ENCODE measurements at places on chromosomes 4 and X.

DNA sequence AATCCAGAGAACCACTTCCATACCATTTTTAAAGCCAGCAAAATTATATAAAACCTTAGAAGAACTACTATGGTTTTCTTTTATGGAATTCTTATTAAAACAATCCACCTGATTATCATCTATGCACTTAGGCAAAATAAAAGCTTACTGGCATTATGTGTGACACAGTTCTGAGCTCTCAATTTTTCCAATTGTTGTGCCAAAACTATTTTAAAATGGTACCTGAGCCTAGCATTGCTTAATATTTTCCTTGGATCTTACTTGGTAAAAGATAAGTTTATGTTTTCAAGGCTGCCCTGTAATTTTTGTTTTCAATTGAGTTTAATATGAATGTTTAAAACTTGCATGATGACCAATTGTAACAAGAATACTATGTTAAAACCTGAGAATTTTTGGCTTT, 201.3 kb downstream of the MAD2L1 start:
- no peak for DNase-seq

- no peak for DNase-seq
Measured at GRCh38 chr4:3237266-3237665, 11.7 kb upstream of the MSANTD1 start.

GRCh38 chr4:17166954-17167353, 268.5 kb upstream of the LDB2 start:
- DNase-seq: no peak

DNA sequence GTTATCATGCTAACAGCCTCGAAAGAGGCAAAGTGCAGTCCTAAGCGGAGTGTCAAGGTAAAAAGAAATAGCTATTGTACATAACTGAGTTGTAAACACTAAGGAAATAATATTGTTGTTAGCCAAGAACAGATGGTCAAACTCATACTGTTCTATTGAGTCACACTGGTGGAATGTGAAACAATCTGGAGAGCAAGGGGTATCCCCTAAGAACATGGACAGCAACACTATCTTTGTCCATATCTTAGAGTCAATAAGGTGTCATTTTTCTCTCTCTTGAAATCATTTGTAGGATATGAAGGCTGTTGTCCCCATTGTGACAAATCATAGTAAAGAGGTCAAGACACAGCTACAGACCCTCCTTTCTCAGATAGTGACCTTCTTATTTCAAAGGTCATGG, 4.5 kb upstream of the PDGFC start:
- no peak for DNase-seq

- no peak for DNase-seq
Measured at GRCh38 chr4:114393295-114394038, 205.1 kb upstream of the UGT8 start.

GRCh38 chr4:76090241-76090691, 15.8 kb downstream of the ART3 start:
- peak; percentile 13 for DNase-seq

- no peak for DNase-seq
Measured at GRCh38 chr4:41435510-41435909, 102.4 kb upstream of the LIMCH1 start.

DNA sequence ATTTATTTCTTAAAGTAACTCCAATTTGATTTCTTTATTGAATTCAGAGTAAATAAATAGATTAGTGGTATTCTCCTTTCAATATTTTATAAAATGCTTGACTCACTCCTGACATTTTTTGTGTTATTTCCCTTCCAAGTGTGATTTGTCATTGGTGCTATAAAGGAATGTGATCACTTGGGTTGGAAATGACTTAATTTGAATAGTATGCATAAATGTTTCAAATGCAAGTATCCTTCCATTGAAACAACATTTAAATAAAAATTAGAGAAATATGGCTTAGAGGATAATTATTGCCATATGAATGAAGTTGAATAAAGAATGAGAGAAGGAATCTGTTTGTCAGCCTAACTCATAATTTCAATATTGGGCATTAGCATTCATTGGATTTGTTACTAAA, 182.7 kb downstream of the PABPC4L start:
- no peak for DNase-seq

DNA sequence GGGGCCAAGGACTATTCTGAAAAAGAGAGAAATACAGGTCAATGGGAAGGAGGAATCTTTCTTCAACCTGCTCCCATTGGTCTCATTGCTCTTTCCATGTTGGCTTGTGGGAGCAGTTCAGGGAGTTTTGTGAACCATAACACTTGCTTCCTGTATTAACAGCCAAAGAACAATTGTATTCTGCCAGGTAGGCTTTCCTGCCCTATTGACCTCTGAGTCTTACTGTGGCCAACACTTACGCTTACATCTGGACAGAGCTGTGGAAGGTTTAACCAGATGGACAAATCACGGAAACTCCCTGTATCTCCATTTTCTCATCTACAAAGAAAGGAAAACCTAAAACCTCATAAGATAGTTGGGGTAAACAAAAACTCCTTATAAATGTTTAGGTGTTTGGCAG, 30.7 kb downstream of the MID1IP1 start:
- DNase-seq: no peak

- DNase-seq: no peak
Measured at GRCh38 chr4:3111461-3111860, 37.0 kb downstream of the HTT start.

- no peak for DNase-seq
Measured at GRCh38 chr4:56308384-56308783, 78.9 kb downstream of the AASDH start.

DNA sequence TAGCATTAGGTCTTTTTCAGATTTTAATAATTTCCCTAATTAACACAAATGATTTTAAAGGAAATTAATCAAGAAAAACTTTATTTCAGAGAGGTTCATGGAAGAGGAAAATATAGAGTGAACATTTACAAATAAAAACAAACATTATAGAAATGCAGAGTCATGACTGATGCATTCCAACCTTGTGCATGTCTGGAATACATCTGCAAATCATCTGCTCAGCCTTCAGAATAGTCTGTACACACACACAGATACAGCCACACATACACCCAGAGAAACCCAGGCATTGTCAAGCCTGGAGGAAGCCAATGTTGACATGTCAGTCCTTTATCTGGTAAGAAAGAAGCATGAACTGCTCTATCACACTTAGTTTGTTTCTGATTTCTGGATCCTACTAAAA, 61.3 kb upstream of the NFKB1 start:
- peak; percentile 61 for DNase-seq

DNA sequence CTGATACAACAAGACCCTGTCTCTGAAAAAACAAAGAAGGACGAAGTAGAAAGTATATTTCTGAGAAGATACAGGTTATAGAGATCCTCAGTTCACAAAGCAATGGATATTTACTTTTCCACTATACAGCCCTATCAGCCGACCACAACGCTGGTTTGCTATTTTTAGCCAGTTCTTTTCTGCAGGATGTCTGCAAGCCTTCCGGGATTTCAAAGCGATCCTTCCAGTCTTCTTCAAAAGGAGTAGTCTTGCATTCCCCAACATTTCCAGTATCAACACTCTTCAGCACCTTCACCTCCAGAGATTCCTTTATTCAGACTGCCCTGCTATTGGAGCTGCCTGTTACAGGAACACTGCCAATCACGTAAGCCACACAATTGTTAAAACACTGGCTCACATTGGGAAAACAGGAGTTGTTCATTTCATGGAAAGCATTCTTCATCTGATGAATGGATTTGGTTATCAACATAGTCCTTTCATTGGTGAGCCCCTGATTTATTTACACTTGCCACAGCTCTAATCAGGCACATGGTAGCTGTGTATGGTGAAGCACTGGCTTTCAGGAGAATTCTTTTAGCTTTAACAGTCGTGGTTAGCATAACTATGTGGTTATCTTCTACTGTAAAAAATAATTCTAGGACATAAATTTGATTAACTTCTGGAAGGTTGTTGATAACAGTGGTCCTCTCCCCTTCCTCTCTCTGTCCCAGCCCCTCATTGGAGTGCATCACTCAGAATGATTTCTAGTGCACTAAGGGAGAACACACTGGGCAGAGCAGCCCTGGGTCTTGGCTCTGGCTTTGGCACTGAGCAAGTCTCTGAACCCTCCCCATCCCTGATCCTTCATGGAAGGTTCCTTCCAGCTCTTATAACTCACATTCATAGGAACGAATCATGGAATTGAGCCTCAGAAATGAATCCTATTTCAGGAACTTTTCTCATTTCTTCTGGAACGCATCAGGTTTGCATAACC, 109.9 kb upstream of the SORBS2 start:
- no peak for DNase-seq

- no peak for DNase-seq
Measured at GRCh38 chr4:88396681-88397080, 18.0 kb downstream of the HERC6 start.

GRCh38 chr4:85807247-85807950, 332.4 kb downstream of the ARHGAP24 start:
- DNase-seq: no peak

DNA sequence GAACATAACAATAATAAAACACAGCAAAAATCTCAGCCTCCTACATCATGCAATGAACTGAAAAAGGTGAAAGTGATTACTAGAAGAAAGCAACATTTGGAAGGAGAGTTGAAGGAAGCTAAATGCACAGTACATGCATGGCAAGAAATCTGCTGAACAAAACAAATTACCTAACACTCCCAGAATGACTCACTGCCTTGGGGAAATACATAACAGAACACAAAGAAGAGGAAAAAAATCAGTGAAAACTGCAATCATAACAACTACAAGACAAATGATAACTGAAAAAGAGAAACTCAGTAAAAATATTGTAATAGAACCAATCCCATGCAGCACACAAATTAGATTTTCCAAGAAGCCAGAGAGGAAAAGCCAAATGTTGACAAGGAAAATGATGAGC, 1513.2 kb downstream of the ARAP2 start:
- DNase-seq: no peak

GRCh38 chrX:26557691-26558321, 341.8 kb downstream of the MAGEB5 start:
- no peak for DNase-seq

DNA sequence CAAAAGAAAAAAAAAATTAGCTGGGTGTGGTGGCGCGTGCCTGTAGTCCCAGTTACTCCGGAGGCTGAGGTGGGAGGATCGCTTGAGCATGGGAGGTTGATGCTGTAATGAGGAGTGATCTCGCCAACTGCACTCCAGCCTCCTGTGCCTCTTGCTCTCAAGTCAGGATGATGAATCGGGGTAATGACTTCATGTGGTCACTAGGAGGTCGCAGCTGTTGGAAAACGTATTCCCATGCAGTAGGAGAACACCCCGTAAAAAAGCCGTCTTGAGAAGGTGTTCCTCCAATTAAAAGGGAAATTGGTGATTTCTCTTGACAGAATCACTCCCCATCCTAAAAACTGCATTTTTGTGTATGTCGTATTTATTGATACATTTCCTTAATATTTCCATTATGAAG, 2.2 kb downstream of the CCNB3 start:
- no peak for DNase-seq

DNA sequence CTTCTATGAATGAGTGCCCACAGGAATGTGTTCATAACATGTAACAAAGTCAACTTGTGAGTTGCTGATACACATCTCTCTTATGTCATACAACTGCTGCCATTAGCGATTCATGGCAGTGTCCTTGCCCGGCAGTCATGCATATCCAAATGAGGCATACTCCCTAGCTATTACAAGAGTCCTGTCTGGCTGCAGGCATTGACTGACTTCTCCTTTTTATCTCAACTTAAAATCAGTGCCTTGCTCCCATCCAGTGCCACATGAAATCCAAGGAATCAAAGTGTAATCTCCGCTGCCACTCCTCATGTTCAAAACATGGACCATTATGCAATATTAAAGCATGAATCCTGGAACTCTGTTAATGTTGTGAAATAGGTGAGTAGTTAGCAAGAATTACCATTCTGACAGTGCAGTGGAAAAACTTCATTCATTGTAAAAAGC, 348.9 kb upstream of the FTHL17 start:
- no peak for DNase-seq

GRCh38 chr4:45869184-45869583, 254.7 kb downstream of the GABRG1 start:
- no peak for DNase-seq

- no peak for DNase-seq
Measured at GRCh38 chr4:153937289-153937688, 148.4 kb upstream of the SFRP2 start.

DNA sequence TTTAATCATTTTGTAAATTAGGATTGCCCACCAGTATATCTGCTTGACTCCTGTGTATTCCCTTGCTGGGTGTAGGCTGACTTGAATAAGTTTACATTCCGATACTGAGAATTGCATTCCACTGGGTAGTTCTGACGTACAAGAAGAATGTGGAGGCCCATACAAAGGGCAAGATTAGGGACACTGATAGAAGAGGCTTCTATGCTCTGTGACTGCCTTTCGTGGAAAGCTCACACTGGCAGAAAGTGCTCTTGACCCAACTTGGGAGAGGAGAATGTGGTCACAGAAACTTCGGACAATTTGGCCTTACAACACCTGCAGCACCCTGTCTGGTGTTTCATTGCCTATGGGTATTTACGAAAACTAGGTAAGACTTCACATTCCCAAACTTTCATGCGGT, 126.3 kb downstream of the RAPGEF2 start:
- peak; percentile 80 for DNase-seq

DNA sequence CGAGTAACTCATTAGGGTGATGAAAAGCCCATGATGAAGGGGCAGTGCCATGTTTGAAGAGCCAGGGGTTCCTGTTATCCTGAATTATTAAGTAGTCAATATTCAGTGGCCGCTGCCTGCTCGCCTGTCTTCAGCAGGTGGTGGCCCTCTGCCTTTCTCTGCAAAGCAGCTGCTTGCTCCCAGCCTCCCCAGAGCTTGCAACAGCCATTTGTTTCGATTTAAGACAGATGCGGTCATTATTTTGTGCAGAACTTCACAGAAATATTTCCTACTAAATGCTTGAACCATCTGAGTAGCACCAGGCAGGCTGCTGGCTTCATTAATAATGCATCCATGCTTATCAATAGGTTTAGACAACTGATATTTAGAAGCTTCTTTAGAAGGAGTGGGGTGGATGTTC, 104.3 kb upstream of the TTC29 start:
- no peak for DNase-seq

DNA sequence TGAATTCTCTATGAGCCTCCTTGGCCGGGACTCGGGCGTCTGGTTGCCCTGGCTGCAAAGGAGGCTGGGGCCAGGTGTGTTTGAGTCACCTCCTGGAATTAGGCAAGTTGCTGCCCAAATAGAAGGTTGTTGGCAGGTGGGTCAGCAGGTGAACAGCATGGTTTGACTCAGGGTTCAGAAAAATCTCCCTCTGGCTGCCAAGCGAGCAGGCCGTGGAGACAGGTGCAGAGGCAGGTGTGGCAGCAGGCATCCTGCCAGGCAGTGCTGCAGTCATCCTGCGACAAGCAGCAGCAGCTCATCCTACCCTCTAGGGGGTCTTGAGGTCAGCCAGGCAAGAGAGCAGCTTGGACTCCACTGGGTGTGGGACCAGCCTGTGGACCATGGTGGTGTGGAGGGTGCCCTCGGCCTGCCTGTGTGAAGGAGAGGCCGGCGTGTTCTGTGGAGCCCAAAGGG, 8.2 kb downstream of the MSANTD1 start:
- no peak for DNase-seq

- no peak for DNase-seq
Measured at GRCh38 chr4:23041501-23041900, 348.8 kb downstream of the GBA3 start.

GRCh38 chr4:962231-963208, 10.8 kb downstream of the DGKQ start:
- DNase-seq: no peak

Measured in HepG2 (cell line).